ENCODE measurements at places on chromosomes 3 and 15.

GRCh38 chr3:15632212-15632580 lies 30.7 kb downstream of the BTD start:
- no peak for DNase-seq

DNA sequence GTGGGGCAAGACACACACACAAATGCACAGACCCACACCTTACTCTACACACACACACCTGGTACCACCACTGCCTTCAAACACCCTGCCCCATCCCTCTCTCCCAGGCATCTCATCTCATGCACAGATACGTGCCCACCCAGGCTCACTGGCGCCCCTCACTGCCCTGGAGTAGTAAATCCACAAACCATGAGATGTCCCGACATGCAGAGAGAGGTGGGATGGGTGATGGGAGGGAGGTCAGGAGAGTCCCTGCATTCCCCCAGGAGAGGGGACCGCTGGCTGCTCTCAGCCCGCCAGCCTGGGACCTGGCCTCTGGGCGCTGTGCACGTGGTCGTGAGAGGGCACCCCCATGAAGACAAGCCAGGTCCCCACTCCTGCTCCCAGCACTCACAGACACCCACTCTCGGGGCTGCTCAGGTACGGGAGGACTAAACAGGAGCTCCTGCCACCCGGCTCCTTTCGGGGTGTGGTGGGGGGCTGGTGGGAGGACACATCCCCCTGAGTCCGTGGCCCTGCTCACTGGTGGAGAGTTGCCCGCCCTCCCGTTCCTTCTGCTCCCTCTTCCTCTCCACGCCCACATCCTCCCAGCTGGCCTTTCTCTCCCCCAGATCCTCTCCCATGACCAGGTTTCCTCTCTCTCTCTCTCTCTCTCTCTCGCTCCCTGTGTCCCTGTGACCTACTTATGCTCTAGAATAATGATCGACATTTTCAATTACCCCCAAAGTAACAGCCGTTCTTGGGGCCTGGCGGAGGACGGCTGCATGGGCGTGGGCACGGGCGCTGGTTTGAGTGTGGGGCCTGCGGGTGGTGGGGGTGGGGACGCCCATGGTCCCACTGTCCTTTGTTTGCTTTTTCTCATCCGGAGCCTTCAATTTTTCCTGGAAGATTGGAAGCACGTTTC lies 18.9 kb upstream of the CSPG4 start:
- DNase-seq = no peak

GRCh38 chr3:24933401-24933800 lies 438.8 kb upstream of the THRB start:
- DNase-seq = no peak

DNA sequence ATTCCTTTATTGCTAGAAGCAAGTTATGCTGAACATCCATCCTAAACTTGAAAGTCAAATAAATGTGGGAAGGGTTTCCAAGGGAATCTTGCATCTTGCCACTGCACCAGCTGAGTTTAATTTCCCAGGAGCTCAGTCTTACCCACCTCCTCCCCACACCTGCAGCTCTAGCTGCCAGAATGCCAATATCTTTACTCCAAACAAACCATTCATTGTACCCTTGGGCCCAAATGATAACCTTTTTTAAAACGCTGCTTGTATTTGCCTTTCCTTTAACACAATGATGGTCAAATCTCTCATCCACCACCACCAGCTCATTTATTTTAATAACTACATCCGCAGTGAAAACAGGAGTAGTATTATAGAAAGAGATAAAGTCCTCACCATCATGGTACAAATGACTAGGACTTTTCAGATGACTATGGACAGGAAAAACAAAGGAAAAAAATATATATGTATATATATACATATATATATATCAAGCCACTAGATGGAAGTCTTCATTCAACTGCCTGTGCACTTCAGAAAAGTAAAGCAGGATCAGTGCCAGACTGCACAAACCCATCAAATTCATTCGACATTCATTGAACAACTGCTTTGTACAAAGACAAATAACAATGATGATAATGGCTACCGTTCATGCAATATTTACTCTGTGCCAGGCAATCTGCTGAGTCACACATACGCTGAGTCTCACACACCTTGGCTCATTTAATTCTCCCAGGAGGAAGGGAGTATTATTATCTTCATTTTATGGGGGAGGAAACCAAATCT lies 44.0 kb downstream of the BFSP2 start:
- no peak for DNase-seq

GRCh38 chr3:52385157-52385556 lies 59.7 kb downstream of the SEMA3G start:
- DNase-seq = no peak

- no peak for DNase-seq
Measured at GRCh38 chr3:141321109-141321497, 47.2 kb upstream of the ZBTB38 start.

DNA sequence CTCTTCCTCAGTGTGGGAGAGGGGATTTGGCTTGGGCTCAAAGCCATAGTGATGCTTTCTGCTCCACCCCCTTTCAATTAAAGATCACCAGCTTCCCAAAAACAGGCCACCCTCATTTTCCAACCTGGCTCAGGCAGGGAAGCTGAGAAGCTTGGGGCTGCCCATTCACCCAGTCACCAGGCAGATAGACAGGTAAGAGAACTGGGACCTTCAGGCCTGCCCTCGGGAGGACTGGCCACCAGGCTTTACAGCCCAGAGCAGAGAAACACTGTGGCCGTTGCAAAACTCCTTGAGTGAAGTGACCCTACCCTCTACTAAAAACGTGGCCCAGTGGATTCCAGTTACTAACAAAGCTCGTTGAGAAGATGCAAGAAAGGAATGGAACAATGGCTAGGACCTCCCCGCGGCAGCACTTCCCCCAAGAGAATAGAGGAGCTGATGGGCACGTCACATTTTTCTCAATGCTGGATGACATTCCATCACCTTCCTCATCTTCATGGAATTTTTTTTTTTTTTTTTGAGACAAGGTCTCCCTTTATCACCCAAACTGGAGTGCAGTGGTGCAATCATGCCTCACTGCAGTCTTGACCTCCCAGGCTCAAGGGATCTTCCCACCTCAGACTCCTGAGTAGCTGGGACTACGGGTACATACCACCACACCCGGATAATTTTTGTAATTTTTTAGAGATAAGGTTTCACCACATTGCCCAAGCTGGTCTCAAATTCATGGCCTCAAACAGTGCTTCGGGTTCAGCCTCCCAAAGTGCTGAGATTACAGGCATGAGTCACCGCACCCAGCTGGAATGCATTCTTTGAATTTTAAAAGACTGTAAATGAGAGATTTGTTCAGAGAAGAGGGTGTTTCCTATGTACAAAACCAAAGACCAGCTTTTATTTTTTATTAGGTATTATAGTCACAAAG lies 37.9 kb downstream of the LIPC start:
- DNase-seq = no peak

DNA sequence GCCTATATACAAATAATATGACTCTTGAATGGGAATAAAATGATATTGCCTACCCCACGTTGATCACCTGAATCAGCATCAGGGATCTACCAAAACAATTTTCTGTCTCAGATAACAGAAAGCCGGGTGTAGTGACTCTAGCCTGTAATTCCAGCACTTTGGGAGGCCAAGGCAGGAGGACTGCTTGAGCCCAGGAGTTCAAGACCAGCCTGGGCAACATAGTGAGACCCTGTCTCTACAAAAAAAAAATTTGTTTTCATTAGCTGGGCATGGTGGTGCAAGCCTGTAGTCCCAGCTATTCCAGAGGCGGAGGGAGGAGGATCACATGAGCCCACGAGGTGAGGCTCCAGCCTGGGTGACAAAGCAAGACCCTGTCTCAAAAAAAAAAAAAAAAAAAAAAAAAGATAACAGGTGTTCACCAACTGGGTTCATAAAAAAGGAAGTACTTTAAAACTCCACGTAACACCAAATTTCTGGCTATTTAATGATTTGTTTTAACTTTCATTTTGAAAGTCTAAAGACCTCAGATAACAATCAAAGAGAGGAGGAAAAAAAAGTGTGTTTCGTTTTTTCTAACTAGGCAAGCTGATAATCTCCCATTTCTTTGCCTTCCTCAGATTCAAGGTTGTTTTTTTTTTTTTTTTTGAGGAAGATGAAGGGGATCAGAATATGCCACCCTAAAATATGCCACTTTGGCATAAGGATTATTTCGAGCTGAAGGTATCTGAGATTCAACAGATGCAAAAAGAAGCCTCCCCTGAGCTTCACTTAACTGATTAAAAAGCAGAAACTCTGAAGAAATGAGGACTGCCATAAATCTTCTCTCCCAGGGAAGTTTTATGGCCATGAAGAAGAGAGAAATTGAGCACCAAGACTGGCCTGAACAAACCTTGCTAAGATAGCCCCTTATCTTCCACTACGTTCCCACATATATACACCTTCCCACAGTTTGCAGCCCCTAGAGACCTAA lies 44.1 kb downstream of the TRANK1 start:
- no peak for DNase-seq

- DNase-seq = no peak
Measured at GRCh38 chr3:129449279-129450115, 9.5 kb downstream of the IFT122 start.
